ENCODE measurements at places on chromosomes 16 and 17.

DNA sequence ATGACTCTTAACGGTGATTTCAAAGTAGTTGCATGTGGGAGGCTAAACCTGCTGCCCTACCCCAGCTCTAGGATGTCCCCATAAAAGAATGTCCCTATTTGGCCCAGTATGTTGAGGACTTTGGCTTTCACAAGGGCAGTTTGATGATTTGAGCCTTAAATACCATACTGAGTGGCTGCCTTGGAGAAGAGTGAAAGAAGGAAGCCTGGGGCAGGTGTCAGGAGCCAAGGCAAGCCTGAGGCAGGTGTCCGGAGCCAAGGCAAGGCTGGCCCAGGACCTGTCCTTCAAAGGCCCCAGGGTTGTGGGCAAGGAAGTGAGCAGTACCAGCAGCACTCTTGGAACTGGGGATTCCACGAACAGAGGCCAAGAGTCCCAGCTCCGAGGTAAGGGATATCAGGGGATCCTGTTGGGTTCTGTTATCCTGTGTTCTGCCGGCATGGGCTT lies 18.6 kb downstream of the ST6GALNAC2 start:
- DNase-seq = peak; percentile 22

GRCh38 chr16:8588682-8589056 lies 1.6 kb downstream of the TMEM114 start:
- DNase-seq = no peak

DNA sequence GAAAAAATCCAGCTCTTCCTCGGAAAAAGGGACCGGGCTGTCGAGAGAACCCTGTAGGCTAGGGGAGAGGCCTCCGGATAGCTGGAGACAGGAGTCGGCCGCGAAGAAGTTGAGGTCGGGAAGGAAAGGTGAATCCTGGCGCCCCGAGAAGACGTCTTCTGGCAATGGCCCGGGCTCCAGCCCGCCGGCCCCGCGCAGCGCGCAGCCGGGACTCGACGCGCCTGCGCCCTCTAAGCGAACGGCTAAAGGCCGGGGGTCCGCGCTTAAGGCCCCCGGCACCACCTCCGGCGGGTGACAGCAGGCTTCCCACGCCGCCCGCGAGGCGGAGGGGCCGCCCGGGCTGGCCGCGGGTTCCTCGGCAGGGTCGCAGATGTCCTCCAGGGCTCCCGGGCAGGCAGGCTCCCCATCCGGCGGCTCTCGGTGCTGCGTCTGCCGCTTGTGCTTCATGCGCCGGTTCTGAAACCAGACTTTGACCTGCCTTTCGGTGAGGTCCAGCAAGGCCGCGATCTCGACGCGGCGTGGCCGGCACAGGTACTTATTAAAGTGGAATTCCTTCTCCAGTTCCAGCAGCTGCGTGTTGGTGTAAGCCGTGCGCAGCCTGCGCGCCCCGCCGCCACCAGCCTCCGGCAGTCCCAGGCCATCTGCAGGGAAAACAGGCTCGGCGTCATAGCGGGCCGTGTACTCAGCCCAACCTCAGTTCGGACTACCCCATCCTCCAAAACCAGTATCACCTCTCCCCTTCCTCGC lies 1.6 kb downstream of the HOXB2 start:
- DNase-seq = peak; percentile 71

- no peak for DNase-seq
These were observed 1.6 kb downstream of the KCNH4 start for GRCh38 chr17:42179335-42179734.

DNA sequence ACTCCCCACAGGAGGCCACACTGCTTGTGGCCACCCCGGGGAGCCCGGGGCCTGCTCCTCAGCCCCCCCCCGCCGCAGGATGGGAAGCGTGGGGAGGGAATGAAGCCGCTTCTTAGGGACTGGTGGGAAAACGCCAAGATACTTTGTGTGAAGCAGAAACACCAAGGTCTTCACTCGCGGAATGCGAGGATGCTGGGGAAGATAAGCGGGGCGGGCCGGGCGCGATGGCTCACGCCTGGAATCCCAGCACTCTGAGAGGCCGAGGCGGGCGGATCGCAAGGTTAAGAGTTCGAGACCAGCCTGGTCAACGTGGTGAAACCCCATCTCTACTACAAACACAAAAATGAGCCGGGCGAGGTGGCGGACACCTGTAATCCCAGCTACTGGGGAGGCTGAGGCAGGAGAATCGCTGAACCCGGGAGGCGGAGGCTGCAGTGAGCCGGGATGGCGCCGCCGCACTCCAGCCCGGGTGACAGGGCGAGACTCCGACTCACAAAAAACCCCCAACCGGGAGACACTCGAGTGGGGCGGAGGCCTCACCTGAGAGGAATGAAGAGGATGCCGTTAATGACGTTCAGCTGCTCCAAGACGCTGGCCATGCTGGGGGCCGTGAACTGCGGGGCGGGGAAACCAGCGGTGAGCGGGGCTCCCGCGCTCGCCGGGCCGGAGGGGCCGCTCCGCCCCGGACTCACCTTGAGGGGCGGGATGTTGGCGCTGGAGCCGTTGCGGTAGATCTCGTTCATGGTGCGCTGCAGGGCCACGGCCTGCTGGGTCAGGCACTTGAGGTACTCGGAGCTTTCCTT lies 20.3 kb downstream of the CLUH start:
- DNase-seq = no peak

DNA sequence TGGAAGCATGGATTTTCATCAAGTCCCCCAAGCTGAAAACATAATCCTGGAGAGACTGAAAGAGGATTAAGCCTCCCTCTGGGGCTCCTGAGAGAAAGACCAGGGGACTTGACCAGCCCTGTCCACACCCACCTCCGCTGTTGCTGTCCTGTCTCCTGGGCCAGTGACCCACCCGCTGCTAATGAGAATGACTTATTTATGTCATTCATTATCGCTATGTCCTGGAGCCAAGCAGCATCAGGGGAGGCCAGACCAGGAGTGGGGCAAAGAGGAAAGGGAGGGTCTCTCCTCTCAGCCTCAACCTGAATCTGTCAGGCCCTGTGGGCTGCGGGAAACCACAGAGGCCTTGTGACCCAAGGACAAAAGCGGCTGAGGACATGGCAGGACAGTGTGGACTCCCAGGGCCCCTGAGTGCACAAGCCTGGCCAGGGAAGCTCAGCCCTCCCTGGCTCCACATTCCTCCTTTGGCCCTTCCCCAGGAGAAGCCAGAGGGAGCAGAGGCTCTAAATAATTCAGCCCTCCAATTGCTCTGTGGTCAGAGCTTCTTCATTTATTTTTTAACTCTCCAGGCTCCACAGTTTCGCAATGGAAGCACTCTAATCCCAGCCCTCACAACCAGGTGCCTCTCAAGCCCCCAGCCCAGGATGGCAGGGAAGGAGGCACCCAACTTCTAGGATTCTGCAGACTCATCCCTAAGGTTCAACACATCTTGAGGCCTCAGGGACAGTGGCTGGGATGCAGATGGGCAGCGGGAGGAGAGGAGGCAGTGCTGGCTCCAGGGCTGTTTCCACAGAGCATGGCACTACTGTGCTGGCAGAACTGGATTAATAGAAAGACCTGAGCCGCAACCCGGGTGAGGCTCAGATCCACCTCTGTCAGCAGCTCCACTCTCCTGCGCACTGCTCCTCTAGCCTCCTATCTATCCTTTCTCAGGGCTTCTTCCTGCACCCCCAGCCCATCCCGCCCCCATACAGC lies 19.1 kb downstream of the CUEDC1 start:
- DNase-seq = peak; percentile 54

DNA sequence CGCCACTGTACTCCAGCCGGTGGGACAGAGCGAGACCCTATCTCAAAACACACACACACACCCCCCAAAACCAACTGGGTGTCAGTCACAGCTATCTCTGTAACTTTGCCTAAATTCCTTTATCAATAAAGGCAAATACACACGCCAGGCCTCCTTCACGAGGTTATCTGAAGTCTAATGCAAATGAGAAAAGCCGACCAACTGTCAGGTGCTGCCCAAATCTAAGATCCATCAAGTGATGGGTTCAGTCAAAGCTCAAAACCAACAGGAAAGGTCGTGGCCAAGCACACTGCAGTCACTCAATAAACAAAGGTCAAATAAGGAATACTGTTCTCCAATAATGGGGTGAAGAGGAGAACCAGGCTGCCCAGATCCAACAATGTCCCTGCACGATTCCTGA lies 1.1 kb downstream of the ANKFY1 start:
- DNase-seq = no peak

- DNase-seq = peak; percentile 32
These were observed 30.2 kb downstream of the BRD7 start for GRCh38 chr16:50338371-50339231.

DNA sequence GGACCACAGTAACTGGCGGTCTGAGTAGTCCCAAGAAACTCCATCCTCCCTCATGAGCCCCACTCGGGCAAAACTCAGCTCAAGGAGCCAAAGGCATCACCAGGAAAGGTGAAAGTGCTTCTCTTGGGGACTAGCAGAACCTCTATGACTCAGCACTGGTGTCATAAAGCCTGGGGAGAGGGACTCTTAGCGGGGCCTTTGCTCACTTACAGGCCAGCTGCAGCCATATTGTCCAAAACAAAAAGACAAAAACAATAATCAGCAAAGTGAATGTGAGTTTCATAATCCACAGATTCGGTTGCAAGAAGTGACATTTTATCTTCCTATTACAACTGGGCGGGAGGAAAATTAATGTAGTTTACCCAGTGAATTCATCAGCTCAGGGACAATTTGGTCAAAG lies at the start of gene TEKT5:
TEKT5 (minus strand) TSS at position 101 of the 400 bp plus-strand sequence; CDS start at position 44, 57 bp downstream.
- DNase-seq = no peak

GRCh38 chr17:43661699-43662412 lies at the start of gene MEOX1:
Gene MEOX1, minus strand, starts transcription at chr17:43661922. Its CDS starts 388 bp downstream, at chr17:43661534.
- peak; percentile 81 for DNase-seq

DNA sequence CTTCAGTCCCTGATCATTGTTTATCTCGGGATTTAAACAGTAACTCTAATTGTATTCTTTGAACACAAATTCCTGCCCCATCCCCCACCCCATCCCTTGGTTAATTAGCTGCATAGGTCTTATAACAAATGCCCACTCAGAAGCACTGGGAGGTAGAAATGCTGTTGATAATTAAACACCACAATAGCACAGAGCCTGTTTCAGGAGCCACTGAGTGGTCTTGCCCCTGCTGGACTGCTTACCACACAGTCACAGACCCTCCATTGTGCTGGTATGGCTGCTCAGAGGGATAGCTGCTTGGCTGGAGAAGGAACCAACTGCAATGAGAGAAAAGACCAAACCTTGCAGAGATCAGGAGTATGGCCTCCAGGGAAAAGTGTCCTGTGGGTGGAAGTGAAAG lies 214.1 kb downstream of the ANKFN1 start:
- no peak for DNase-seq

DNA sequence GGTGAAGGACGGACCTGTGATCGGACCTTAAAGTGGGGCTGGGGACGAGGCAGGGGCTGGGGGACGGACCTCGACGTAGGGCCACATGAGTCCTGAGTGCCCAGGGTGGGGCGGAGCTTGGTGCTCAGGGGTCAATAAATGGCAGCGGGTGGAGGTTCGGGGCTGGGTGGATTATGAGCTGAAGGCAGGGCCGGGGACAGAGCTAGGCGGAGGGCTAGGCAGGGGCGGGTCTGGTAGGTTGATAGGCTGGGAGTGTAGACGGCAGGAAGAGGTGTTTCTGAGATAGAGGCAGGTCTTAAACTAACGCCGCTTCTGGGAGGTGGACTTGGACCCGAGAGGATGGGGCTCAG lies 733 bp downstream of the CHRNB1 start:
- no peak for DNase-seq

- no peak for DNase-seq
These were observed 34.1 kb downstream of the GRB2 start for GRCh38 chr17:75371339-75371738.

GRCh38 chr16:55350984-55351383 lies 27.0 kb downstream of the IRX6 start:
- no peak for DNase-seq

DNA sequence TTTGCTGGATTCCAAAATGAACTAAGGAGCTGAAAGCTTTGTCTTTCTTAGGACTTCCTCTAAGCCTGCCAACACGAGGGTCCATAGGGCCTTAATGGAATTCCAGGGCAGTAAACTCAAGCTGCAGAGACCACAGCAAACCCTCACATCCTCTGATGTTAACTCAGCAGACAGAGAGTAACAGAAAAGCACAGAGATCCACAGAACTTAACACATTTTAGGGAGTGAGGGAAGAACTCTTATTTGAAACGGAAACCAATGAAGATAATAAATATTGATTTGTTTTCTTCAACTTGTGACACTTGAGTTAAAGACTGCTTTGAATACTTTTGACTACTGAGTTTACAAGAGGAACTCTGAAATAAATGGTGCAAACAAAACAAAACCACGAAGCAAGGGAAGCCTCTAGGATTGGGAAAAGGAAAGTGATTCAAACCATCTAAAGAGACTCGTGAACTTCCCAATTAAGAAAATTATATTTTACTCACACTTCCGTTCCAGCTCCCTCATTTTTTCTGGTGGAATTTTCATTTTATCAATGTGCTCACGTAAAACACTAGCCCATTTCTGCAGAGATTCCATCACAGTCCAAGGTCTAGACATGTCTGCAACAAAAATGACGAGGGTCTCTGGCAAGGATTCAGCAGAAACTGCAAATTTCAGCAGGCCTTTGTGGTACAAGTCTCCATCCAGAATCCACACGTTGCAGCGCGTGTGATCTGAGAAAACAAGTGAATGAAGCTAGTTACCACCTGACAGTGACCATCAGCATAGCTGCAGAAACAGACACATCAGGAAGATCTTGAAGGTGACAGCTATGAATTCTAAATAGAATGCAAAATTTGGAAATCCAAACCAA lies 9.2 kb downstream of the DYNC1LI2 start:
- peak; percentile 26 for DNase-seq

DNA sequence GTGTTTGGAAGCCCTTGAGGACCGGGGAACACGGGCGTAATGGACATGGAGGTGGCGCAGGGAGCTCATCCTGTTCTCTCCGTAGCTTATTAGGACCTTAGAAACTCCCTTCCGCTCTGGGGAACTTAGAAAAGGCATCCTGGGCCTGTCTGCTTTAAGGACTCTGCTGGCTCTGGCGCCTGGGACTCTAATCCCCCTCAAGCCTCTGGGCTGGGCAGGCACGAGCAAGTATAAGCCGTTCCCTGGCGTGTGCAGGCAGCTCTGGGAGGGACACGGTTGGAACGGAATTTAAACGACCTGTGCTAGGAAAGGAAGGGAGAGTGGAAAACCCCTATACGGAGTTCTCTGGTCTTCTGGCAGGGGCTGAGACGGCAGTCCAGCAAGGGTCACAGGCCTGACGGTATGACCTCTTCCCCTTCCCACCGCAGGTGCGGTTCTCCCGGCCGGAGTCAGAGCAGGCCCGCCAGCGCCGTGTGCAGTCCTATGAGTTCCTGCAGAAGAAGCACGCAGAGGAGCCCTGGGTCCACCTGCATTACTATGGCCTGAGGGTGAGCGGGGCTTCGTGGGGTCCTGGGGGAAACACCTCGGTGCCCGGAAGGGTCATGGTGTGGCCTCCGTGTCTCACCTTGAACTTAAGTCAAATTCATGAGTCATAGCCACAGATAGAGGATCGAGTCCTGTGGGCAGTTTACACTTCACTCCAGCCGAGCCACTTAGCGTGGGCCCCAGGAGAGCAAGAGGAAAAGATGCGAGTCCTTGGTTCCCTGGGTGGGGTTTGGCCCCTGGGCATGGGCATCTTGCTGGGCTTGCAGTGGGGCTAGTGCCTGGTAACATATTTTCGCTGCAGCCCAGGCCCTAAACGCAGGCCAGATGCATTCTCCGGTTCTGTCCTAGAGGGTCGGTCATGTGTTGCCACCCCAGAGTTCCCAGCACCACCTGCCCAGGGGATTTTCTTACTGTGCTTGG lies 17.7 kb downstream of the POLR3E start:
- DNase-seq = no peak

Data from ELR (cell line).